ENCODE measurements at places on chromosomes 16 and 17.

GRCh38 chr16:49416001-49416675, 42.5 kb downstream of the C16orf78 start:
- no peak for DNase-seq

- peak; percentile 63 for DNase-seq
Observed at GRCh38 chr16:82082543-82083244, 47.6 kb downstream of the HSD17B2 start.

GRCh38 chr16:3142327-3142726, 7.5 kb downstream of the ZNF213 start:
- DNase-seq: no peak

DNA sequence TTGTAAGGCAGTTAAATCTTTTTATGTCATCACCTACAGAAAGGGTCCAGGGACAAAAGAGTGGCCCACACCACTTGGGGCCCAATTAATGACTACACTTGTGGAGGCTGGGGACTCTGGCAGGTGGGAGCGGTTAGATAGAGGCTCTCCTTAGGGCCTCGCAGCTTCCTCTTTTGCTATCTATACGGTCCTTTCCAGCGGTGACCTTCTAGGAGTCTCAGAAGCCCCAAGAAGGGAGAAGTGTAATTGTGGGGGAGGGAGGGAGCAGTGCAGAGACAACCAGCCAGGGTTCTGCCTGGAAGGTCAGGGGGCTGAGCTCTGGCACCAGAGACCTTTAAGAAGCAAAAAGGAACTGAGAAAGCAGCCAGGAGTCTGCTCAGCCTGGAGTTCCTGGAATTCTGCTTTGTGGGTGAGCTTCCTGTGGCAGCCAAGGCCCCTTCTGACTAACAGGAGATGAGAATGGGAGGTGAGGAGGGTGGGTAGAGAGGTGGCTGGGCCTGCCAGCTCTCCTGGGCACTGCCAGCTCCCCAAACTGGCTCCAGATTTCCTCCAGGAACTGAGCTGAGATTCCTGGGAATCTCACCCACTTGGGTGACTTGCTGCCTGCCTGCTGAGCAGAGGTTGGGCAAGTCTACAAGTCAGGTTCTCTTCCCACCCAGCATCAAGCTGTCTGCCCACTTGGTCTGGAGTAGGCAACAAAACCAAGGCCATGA, 16.3 kb upstream of the MAP3K14 start:
- DNase-seq: peak; percentile 46

- DNase-seq: no peak
Observed at GRCh38 chr17:79188685-79189084, 114.1 kb downstream of the ENGASE start.

Measured in activated CD4-positive, alpha-beta T cell treated with anti-CD3 and anti-CD28 coated beads, Interleukin-10, Interleukin-2, amounts not matched to agents 100 ng/mL and 50 ng/mL, durations not matched to agents 16 hours and 8 hours (primary cell).